CD8-positive, alpha-beta T cell (primary cell): ENCODE measurements at places on chromosomes 2 and 18.
A peak's percentile ranks its signal among the peaks of the same experiment; 100 is the strongest.

DNA sequence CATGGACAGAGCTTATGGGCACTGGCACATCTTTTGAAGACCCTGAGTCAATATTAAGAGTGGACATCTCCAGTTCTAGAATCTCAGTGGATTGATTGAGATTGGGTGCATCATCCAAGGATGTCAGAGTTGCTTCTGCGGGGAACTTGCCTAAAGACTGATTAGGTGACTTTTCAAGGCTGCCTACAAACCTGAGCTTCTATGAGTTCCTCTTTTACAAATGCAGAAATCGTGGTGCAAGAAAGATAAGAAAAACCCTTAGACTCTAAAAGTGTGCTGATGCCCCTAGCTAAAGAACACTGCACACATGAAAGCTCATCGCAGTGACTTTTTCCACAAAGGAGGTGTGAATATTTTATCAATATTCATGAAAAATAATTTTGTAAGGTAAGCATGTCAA lies 86.8 kb upstream of the NEDD4L start:
- DNase-seq = no peak

GRCh38 chr2:33013684-33014110 lies 66.9 kb downstream of the LTBP1 start:
- DNase-seq = no peak

DNA sequence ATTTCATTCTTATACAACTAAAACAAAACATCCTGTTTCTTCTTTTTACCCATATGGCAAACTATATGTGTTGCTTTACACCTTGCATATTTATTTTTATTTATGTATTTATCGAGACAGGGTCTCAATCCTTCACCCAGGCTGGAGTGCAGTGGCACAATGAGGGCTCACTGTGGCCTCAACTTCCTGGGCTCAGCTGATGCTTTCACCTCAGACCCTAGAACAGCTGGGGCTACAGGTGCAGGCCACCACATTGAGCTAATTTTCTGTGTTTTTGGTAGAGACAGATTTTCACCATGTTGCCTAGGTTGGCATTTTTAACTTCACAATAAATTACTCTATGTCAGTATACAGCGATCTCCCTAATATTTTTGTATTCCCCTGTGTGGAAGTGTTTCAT lies 522.0 kb downstream of the MBD2 start:
- no peak for DNase-seq

GRCh38 chr2:160632084-160632975 lies 138.7 kb upstream of the RBMS1 start:
- no peak for DNase-seq

- DNase-seq = no peak
Observed at GRCh38 chr2:137939026-137939425, 25.2 kb upstream of the HNMT start.

GRCh38 chr18:55605733-55606338 lies 17.8 kb upstream of the TCF4 start:
- DNase-seq = no peak

GRCh38 chr2:159285433-159285832 lies 1.1 kb downstream of the WDSUB1 start:
- no peak for DNase-seq

DNA sequence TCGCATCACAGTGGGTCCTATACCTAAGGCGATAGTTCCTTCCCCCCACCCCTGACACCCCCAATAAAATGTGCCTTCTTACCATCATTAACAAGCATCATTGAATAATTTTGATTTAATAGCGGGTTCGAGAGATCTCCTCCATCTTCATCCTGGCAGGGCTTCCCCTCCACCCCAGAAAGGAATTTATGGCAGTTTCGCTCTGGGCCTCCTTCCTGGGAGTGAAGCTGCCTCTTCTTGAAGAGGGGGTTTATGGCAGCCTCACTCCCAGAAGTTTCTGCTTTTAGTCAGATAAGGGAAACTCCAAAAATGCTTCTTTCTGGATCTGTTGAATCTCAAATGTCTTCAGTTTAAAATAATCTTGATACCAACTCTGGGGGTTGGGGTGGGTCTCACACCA lies 45.7 kb downstream of the RRM2 start:
- no peak for DNase-seq

DNA sequence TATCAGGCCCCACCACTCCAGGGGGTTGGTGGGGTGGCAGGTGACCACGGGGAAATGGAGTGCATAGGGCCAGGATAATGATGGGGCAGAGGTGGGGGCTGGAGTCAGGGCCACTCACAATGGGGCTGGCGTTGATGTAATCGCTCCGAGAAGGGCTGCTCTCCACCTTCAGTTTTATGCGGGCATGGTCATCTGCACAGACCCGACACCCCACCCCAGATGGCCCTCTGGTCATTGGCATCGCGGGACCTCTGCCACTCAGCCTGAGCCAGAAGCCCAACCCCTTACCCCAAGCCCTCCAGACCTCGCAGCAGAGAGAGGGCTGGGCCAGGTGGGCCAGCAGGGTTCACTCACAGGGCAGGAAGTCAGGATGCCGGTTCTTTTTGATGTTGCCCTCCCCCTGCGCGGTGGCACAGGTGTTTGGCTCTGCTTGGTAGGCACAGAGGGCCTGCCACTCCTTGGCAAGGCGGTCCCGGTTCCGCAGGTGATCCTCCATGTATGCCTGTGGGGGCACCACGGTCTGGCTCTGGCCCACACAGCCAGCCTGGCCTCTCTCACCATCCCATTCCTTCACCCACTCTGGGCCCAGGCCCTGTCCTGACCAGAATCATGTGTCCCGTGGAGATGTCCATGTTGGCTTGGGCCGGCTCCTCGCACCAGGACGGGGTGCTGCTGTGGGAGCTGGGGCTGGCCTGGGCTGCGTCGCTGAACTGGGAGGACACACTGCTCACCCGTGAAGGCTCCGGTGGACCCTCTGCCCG lies 12.4 kb downstream of the PTPRN start:
- DNase-seq = peak; percentile 36

GRCh38 chr18:5391409-5391808 lies 95.9 kb upstream of the ZBTB14 start:
- no peak for DNase-seq

- no peak for DNase-seq
Observed at GRCh38 chr2:184067502-184067901, 530.8 kb upstream of the ZNF804A start.

GRCh38 chr2:148754864-148755263 lies 110.3 kb downstream of the EPC2 start:
- DNase-seq = no peak

DNA sequence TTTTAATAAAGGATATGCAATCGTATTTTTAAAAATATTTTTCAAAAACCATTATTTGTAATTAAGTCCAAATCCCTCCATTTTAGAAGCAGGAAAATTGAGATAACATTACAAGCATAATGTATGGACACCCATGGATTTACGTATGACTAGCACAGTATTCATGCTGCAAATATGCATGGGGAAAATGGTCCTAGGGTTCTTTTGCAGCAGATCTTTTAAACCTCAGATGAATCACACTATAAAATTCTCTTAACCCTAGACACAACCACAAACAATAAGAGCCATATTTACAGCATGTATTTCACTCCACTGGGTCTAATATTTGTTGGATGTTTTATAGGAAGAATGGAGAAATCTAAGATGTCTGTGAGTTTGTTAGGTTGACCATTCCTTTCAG lies 453.4 kb downstream of the TGIF1 start:
- DNase-seq = no peak

DNA sequence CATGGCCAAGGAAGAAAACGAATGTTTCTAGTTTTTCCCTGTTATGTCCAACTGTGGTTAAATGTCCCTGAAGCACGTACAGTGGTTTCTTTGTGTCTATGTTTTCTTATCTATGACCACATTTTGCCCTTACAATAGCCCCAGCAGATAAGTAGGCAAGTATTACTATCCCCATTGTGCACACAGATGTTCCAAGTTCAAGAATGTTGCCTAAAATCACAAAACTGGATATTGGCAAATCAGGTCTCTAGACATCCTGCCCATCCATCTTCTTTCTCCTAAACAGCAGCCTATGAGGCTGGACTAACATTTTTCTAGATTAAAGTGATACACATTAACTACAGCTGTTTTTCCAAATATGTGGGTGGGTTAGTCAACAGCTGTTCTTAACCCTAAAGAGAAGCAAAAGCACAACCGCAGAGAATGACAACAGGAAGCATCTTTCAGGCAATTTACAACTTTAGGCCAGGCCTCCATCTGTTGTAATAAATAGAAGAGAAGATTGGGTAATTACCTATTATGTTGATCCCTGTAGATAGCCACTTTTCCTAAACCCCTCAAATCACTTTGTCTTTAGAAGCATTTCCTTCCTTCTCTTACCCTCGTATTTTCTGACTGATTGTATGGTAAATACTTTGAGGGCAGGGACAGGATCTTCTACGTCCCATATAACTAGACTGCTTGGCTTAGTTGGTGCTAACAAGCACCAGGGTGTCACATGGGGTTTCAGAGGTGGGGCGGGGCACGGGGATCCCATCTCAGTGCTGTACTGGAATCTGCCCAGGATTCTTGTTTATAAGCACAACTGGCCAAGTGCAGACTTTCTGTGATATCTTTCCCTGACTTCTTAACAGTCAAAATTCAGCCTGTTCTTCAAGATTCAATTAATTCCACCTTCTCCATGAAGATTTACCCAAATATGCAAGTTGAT lies 132.1 kb upstream of the SETBP1 start:
- DNase-seq = no peak

GRCh38 chr2:25885933-25886332 lies 7.6 kb upstream of the ASXL2 start:
- no peak for DNase-seq

GRCh38 chr2:174020926-174021662 lies 55.9 kb upstream of the SP3 start:
- DNase-seq = no peak

GRCh38 chr2:224099861-224100643 lies 61.0 kb upstream of the SERPINE2 start:
- no peak for DNase-seq

- DNase-seq = no peak
Observed at GRCh38 chr2:2879071-2879470, 498.5 kb downstream of the EIPR1 start.

- no peak for DNase-seq
Observed at GRCh38 chr2:138724327-138724726, 55.9 kb downstream of the NXPH2 start.

GRCh38 chr2:117126656-117127055 lies 687.8 kb upstream of the DDX18 start:
- no peak for DNase-seq

DNA sequence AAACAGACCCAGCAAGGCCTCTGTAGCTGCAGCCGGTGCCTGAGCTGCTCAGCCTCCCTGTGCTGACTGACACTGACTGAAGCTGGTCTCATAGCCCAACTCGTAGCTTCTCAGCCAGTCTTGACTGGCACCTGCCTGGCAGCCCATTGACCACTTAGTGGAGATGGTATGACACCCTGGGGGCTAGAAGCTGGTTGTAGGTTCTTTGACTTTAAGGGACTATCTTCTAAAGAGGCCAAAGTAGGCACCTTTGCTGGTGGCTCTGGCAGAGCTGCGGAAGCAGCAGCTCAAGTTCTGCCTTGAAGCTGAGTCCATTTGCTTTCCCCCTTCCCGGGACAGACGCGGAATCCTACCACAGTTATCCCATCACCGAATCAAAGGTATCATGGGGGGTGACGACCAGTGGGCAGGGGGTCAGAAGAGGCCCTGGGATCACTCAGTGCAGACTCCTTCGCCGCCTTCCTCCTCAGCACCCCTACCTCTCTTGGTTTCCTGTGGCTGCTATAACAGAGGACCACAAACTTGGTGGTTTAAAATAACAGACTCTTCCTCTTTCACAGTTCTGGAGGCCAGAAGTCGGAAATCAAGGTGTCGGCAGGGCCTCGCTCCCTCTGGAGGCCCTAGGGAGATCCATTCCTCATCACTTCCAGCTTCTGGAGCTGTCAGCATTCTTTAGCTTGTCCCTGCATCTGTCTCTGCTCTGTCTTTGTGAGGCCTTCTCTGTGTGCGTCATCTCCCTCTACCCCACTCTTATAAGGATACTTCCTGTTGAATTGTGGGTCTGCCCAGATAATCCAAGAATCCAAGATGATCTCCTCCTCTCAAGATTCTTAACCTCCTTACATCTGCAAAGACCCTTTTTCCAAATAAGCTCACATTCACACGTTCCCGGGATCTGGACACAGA lies 13.7 kb upstream of the FOSL2 start:
- no peak for DNase-seq

DNA sequence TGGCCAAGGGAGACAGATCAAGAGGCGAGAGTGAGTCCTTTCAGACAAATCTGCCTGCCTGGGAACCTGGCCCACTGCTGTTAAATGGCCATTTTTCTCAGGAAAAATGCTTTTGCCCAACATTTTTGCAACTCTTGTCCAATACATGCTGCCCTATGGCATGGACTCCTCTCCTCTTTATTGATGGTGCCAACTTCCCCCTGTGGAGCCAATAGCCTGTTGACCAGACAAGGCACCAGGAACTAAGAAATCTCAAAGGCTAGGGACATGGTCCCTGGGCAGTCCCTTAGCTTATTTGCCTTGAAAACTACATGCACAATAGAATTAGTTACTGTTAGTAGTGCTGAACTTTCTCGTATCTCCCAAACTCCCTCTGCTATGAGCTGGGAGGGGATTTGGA lies 91.8 kb upstream of the ACVR1C start:
- DNase-seq = no peak

DNA sequence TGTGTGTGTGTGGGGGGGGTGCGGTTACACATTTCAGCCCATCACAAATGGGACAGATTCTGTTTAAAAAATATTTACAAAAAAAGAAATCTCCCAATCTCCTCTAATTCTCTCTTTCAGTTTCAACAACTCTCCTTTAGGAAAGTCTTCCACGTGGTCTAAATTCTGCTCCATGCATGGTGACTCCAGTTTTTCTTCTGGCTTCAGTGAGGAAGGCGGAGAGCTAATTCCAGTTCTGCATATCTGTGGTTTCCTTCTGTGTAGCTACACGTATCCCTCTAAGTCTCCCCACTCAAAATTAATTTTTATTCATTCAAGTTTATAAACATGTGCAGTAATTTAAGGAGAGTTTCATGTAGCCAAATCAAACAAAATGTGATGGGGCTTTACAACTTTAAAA lies 111.6 kb downstream of the SLC4A3 start:
- no peak for DNase-seq

- no peak for DNase-seq
Observed at GRCh38 chr18:63828120-63828519, 52.9 kb downstream of the SERPINB7 start.

DNA sequence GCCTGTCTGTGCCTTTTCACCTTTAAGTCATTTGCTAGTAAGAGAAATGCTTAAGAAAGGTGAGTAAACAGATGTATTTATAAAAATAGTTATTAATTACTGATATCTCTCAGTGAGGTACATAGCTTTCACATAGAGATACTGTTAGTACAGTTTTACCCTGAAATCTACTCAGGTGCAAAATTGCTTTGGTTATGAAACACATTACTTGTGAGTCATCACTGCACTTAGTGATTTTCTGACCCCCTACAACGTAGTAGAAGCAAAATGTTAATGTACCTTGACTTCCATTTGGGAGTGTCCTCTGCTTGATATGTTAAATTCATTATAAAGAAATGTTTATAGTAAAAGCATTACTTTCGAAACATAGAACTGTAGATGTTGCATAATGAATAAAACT lies 6.5 kb downstream of the GLS start:
- no peak for DNase-seq
